ENCODE measurements at places on chromosomes 3 and 15.

GRCh38 chr3:14780927-14781507, 37.7 kb upstream of the FGD5 start:
- DNase-seq = no peak

DNA sequence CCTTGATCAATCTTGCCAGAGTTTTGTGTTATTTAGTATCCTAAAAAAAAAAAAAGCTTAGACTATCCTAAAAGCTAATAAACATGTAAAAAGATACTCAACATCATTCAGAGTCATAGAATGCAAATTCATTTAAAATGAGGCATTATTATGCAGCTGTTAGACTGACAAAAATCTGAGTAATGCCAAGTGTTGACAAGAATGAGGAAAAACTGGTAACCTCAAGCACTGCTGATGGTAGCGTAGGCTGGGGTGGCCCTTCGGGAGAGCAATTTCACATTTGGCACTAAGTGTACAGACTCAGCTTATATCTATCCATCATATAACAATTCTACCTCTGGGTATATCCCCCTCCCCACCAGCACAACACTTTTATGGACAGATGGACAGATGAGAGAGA, 280.4 kb downstream of the RAP2B start:
- no peak for DNase-seq

DNA sequence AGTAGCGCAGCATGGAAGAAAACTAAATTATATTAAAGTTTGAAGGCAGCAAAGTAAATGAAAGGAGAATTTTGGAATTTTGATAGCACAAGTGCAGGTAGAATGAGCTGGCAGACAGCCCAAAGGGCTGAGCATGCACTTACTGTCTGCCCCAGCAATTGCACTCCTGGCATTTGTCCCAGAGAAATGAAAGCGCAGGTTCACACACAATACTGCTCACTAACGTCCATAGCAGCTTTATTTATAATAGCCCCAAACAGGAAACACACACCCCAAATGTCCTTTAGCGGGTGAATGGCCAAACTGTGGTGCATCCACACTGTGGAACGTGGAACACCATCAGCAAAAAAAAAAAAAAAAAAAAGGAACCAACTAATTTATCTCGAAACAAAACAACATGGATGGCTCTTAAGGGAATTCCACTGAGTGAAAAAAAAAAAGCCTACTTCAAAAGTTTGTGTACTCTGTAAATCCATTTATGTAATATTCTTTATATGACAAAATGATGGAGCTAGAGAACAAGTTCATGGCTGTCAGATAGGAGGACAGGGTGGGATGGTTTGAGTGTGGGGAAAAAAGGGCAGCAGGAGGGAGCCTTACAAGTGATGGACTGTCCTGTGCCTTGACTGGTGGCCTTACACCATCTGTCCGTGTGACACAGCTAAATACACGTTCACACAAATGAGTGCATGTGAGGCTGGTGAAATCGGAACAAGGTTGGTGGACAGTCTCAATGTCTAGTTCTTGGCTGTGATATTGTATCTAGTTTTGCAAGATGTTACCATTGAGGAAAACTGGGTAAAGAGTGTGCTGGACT, 6.0 kb upstream of the TM2D3 start:
- no peak for DNase-seq

DNA sequence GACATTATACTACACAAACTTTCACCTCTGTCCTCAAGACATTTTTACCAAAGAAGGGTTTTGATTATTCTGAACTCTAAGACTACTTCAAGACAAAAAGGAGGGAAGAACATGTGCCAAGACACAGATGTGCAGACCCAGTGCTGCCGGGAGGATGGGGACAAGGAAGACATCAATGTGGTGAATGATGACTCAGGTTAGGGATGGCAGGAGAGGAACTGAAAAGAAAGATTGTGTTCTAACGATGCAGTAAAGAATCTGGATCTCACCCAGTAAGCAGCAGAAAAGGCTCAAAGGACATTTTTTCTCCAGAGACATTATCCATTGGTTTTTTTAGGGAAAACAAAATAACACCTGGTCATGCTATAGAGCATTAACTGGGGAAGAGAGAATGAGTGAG, 449.9 kb upstream of the NR2F2 start:
- DNase-seq = no peak

DNA sequence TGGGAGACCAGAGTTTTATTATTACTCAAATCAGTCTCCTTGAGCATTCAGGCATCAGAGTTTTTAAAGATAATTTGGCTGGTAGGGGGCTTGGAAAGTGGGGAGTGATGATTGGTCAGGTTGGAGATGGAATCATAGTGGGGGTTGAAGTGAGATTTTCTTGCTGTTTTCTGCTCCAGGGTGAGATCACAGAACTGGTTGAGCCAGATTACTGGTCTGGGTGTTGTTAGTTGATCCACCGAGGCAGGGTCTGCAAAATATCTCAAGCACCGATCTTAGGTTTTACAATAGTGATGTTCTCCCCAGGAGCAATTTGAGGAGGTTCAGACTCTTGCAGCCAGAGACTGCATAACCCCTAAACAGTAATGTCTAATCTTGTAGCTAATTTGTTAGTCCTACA, 141.0 kb downstream of the OTOL1 start:
- no peak for DNase-seq

DNA sequence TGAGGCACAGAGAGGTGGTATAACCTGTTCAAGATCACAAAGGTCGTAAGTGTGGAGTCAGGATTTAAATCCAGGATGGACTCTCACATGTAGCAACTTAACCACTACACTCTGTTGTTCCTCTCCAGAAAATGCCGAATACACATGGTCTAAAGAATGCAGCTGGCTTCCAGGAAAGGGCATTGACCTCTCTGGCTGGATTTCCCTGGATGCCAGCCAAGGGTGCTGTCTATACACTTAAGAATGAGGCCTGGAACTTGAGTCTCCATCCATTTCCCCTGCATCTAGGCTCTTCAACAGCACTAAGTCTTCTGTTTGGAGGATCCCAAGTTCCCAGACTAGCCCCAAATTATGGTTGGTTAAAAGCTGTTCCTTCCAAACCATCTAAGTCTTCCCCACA, 60.5 kb downstream of the CERS3 start:
- DNase-seq = no peak

GRCh38 chr3:152222327-152222726, 46.4 kb upstream of the MBNL1 start:
- DNase-seq = no peak

- DNase-seq = no peak
These were observed 6.1 kb downstream of the AMOTL2 start for GRCh38 chr3:134367869-134368750.

DNA sequence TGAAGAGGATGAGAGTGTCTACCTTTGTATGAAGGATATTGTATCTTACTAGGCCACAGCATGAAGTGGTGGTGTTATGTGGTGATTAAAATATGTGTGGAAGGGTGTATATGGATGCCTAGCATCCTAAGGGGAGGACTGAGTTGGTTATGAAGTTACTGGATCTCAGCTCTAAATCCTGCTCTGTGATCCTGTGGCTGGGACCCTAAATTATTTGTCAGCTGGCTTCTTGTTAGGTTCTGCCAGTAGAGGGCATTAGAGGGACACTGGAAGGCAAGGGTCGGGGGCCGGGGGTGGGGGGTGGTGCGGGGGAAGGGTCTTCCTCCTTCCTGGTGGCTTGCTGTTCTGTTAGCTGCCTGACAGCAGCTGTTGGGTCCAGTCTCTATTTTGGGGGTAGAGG, 34.9 kb downstream of the MORF4L1 start:
- no peak for DNase-seq

- no peak for DNase-seq
These were observed 602.6 kb downstream of the PYDC2 start for GRCh38 chr3:192063570-192063969.

- no peak for DNase-seq
These were observed 191.6 kb upstream of the TOPAZ1 start for GRCh38 chr3:44050101-44050500.

DNA sequence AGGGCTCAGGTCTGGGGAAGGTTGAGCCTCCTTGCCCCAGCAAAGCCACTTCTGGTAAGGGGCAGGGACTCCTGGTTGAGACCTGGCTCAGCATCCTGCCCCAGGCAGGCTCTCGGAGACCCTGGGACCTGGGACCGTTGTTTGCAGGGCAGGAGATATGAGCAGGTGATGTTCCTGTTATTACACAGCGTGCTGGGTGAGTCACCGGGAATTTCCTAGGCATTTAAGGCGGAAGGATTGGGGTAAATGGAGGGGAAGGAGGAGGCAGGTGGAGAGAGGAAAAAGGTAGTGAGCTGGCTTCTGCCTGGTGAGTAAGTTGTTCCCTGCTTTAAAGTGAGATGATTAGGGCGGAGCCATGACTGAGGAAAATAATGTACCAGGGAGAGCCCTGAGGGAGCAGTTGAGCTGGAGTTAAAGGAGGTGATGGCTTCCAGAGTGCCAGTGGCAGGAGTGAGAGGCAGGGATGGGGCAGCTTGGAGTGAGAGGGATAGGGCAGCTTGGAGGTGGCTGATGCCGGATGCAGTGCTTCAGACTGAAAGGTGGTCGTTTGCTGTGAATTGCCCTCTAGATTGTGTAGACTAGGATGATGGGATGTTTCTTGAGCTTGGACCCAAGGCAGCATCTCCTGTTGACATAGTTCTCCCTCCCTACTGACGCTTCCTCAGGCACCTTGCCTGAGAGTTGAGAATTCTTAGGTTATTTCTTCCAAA, 79.4 kb downstream of the AAGAB start:
- no peak for DNase-seq

DNA sequence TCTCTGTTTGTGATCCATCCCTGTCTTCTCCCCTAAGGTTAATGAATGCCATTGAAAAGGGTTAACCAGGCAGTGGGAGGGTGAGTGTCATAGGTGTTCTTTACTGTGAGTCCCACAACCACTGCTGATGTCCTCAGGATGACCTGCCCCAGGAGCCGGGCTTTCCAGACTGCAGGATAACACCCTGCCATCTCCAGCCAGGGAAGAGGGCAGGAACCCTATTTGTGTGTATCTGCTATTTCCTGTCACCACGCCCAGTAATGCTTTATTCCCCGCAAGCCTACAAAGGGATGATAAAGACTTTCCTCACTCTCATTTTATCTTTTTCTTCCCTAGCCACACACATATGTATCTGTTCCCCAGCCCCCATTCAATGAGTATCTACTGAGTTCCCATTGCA, 15.6 kb upstream of the CTXND1 start:
- no peak for DNase-seq

GRCh38 chr3:29335943-29336342, 55.1 kb downstream of the RBMS3 start:
- DNase-seq = no peak

- DNase-seq = no peak
These were observed 368.6 kb upstream of the C2CD4B start for GRCh38 chr15:62533687-62534086.

DNA sequence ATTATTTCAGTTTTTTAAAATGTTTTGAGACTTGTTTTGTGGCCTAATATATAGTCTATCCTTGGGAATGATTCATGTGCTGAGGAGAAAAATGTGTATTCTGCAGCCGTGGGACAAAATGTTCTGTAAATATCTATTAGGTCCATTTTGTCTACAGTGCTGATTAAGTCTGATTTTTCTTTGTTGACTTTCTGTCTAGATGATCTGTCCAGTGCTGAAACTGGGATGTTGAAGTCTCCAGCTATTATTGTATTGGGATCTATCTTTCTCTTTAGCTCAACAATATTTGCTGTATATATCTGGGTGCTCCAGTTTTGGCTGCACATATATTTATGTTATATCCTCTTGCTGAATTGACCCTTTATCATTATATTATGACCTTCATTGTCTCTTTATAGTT, 85.2 kb downstream of the UBE2E2 start:
- no peak for DNase-seq

- DNase-seq = no peak
These were observed 21.7 kb downstream of the CCR9 start for GRCh38 chr3:45907769-45908705.

DNA sequence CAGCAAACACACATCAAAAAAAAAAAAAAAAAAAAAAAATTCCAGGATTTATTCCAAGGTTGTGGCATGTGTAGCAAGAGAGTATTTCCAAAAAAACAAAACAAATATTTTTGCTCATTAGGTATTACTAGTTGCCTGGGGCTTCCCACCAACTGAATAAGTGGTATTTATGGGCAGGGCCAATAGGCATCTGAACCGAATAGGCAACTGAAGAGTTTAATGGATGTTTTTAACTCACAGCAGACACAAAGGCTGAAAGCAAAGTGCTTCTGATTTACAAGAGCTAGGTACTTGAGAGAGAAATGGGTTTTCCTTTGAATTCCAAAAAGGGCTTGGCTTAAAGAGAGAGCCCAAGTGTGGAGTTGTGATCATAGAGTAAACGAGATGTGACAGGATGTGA, 21.4 kb downstream of the EIF4E3 start:
- no peak for DNase-seq

DNA sequence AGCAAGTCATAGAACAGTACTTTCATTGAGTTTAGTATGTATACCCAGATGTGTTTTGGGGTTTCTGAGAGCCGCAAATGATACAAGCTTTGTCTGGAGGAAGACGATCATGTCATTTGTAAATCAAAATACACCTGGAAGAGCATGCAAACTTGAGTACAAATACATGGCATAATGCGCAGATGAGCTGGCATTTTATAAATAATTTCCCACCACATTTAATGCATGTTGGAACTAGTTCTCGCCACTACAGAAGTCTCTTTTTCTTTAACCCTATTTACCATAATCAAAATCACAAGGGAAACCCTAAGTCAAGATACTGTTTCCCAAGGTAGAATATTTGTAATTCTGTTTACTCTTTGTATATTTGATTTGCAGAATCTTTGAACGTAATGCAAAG, 318.6 kb downstream of the EPHA3 start:
- DNase-seq = no peak

DNA sequence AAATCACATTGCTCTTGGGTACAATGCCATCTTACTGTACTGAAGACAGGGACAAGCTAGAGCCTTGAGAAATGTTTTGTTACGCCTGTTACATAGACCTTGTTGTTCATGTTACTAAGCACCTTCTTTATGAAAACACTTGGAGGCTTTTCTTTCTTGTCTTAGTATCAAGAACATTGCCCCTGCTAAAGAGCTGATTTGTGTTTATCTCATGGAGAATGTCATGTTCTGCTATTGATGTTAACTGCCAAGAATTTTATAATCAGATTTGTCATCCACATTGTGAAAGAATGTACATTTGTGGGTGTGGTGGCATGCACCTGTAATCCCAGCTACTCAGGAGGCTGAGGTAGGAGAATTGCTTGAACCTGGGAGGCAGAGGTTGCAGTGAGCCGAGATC, 431.3 kb upstream of the MDFIC2 start:
- no peak for DNase-seq

GRCh38 chr3:133162265-133162664, 124.1 kb downstream of the TMEM108 start:
- no peak for DNase-seq

DNA sequence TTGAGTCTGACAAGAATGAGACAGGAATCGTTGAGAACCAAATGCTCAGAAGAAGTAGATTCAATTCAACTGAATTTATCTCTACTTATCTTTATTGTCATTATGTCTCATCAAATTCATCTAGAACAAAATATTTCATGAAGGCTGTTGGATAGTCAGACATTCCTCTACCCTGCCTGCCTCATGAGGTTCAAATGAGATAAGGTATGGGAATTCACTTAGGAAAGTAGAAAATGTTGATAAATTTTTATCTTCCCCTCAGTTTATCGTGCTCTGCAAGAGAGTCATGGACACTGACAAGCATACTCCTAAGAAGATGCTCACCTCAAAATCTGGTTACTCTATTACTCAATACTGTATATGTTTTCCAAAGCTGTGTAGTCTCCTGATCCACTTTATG, 149.7 kb upstream of the CDIN1 start:
- no peak for DNase-seq

GRCh38 chr3:169052465-169053302, 610.8 kb downstream of the MECOM start:
- DNase-seq = no peak

All from stimulated activated CD8-positive, alpha-beta memory T cell treated with anti-CD3 and anti-CD28 coated beads, Interleukin-15, amount 100 ng/mL, for 4 hours (primary cell).